ENCODE measurements at places on chromosomes 3 and 15. TPM values are rescaled to one million over a fixed set of nuclear protein-coding genes. Genes with fewer than 3 reads are reported as not detected.
A peak's percentile ranks its signal among the peaks of the same experiment; 100 is the strongest.

GRCh38 chr15:65766422-65767263, 25.4 kb downstream of the DENND4A start:
- DNase-seq, result no peak

- DNase-seq, result no peak
Measured at GRCh38 chr3:168212664-168213285, 117.1 kb upstream of the GOLIM4 start.

DNA sequence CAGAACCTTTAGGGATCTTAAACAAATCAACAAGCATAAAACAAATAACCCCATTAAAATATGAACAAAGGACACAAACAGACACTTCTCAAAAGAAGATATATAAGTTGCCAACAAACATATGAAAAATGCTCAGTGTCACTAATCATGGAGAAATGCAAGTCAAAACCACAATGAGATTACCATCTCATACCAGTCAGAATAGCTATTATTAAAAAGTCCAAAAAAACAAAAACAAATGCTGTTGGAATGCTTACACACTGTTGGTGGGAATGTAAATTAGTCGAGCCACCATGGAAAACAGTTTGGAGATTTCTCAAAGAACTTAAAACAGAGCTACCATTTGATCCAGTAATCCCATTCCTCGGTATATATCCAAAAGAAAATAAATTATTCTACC, 423.6 kb downstream of the OTOL1 start:
- DNase-seq, result no peak

- no peak for DNase-seq
Measured at GRCh38 chr3:33167716-33168336, 50.8 kb downstream of the SUSD5 start.

DNA sequence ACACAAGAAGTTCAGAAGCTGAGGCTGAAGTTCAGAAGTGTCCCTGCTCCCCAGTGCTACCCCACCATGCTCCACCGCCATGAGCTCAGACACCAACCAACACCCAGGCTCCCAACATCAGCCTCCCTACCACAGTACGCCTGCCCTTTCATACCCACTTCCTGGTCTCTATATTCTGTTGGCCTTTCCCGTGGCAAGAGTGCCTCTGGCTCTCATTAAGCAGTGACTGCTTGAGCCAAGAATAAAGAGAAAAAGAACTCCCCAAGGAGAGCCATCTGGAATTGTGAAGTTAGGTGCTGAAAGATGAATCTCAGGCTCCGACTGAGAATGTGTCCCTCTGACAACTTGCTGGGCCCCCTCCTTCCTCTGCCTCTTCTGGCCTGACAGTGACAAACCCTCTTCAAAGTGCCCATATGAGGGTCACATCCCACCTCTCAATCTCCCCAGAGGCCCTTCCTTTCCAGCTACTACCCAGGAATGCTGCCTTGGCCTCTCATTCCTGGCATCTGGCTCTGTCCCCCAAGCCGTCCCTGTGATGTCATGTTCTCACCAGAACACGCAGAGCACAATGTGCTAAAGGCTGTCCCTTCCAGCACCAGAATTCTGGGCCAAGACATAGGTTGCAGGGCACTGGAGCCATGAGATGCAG, 306.8 kb downstream of the NTRK3 start:
- no peak for DNase-seq

DNA sequence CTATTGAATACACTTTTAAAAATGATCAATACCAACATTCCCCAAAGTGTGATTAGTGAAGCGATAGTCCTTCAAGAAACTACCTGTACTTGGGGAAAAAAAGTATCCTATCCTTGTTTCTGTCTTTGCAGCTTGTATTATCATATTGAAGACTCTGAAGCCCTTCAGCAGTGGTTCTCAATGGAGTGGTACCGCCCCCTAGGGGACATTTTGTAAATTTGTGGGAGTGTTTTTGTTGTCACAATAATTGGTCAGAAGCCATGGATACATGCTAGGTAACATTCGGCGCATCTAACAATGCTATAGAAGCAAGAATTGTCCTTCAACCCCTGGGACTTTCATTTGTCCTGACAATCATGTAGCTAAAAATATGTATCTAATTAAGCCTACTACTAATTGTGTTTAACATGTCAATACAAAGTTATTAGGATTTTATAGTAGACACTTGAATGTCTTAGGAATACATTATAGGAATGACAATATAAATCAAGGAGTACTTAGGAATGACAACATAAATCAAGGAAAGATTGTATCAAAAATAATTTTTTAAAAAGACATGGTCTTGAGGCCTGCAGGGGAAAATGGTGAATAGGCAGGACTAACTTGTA, 53.7 kb downstream of the NMD3 start:
- DNase-seq, result peak; percentile 31

DNA sequence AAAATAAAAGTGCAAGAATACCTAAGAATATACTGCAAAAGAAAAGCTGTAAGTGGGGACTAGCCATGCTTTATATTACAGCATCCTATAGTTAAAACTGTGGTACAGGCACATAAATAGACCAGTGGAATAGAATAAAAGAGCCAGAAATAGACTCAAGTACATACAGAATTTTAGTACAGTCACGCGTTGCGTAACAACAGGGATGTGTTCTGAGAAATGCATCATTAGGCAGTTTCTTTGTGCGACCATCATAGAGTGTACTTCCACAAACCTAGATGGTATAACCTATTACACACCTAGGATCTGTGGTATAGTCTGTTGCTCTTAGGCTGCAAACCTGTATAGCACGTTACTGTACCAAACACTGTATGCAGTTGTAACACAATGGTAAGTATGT, 61.8 kb downstream of the PCCB start:
- DNase-seq, result no peak

- no peak for DNase-seq
Measured at GRCh38 chr3:26438325-26438940, 184.1 kb upstream of the LRRC3B start.

DNA sequence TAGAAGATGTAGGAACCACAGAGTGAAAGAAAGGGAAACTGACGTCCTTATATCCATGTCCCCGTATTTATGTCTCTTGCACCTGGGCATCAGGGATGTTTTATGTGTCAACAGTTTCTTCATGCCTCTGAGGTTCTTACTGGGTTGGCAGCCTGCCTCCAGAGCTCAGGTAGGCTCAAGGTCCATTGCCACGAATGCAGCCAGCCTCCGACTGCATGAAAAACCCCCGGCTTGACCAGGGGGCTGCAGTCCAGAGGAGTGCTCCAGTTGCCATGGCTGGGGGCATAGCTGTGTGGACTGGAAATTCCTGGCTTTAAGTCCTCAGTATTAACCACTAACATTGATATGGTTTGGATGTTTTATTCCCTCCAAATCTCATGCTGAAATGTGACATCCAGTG, 2.8 kb upstream of the CSPG5 start:
- DNase-seq, result no peak

GRCh38 chr3:101803173-101803782, 24.3 kb downstream of the NXPE3 start:
- DNase-seq, result peak; percentile 64

DNA sequence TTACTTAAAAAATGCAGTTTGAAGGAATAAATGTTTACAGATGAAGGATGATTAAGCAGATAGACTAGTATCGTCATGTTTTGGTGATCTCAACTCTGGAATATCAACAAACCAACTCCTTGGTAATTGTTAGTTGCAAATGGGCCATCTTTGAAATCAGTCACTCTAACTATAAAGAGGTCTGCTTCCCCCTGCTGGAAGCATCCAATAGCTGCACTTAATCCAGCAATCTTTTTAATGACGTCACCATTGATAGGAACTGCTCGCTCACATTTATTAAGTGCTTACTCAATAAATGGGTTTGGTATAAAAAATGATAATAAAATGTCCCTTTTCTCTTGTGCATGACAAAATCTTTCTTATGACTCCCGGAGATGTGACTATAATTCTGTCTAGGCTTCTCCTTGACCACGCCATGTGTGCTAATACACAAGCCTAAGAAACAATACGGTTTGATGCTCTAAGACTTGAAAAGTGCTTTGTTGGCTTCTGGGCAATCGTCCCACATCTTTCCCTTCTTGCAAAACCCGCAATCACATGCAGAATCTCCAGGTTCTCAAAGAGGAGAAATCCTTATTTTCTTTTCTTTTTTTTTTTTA, 227.6 kb upstream of the POU1F1 start:
- peak; percentile 41 for DNase-seq

GRCh38 chr15:80242802-80243201, 9.2 kb downstream of the CTXND1 start:
- DNase-seq, result no peak

GRCh38 chr15:92903966-92904721, 4.0 kb downstream of the CHD2 start:
- peak; percentile 99 for DNase-seq

- no peak for DNase-seq
Measured at GRCh38 chr15:98617328-98617980, 30.9 kb upstream of the IGF1R start.

DNA sequence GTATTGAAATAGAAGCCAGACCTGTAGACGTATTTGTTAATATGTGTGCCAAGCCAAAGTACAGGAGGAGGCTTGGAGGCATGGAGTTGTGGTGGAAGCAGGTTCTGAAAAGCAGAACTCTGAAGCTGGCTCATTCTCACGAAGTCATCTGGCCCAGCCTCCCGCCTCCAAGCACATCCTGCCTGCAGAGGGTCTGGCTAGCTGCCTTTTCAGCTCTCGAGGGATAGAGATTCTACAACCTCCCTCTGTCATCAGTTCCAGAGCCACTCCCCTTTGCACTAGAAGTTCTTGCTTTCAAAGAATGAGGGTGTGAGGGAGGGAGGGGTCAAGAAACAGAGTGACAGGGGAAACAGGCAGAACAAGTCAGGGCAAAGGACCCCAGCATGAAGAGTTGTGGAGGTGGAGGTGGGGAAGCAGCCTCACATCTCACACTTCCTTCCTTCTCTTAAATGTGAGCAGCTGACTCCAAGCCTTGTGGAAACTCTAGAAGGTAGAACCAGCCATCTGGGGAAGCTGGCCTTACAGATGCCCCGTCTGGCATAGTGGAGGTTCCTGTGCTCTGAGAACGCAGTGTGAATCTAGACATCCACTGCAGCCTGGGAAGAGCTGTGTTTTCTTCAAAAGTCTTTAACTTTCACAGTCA, 95.3 kb downstream of the SLC49A4 start:
- DNase-seq, result peak; percentile 17

- peak; percentile 4 for DNase-seq
Measured at GRCh38 chr15:92226020-92226612, 167.6 kb upstream of the ST8SIA2 start.

DNA sequence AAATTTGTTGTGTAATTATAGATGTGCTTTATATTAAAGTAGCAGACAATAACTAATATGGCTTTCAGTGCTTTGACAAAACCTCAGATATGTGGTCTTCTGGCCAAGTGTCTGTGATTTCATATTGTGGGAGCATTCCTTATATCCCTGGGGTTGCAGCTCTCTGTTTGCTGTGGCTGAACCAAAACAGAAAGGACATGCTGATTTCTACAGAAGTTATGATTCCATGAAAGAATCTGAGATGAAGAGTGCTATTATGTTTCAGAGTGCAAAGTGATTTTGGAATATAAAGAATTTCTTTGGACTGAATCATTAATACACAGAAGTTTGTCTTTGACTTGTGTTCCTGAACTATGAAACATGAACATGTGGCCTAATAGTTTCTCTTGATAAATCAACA, 36.5 kb downstream of the CDV3 start:
- no peak for DNase-seq

- DNase-seq, result no peak
Measured at GRCh38 chr15:60999771-61000170, 229.3 kb downstream of the RORA start.

DNA sequence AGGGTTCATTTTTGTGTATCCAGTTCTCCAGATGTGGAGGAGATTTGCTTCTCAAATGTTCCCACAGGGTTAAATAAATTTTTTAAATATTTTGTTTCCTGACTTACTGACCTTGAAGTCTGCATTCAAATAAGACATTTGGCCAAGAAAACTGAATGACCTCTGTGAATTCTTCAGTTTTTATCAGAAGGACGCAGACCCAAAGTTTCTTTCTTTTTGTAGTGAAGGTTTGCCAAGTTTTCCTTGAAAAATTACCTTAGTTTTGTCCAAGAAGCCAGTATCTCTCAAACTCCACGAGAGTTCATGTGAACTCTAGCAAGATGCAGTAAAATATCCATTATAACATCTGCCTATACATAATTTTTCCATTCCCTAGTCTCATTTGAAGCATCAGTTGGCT, 202.9 kb downstream of the ZMAT3 start:
- DNase-seq, result no peak

DNA sequence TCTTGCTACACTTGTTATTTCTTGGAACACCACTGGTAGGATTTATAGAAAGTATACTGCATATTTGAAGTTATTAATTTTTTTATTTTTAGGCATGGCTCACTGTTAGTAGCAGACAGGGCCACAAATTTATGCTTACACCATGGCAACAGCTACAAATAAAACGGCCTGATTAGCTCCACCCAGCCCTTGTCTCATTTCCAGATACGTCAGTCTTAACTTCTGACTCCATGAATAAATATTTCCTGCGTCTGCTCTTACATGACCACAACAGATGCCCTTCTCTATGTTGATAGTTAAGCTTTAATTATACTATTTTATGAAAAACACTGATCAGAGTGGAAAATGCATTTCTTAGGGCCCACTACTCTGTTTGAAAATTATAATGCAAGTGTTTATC, 62.3 kb upstream of the CPOX start:
- no peak for DNase-seq

GRCh38 chr3:4421121-4421520, 45.9 kb downstream of the SUMF1 start:
- DNase-seq, result no peak

DNA sequence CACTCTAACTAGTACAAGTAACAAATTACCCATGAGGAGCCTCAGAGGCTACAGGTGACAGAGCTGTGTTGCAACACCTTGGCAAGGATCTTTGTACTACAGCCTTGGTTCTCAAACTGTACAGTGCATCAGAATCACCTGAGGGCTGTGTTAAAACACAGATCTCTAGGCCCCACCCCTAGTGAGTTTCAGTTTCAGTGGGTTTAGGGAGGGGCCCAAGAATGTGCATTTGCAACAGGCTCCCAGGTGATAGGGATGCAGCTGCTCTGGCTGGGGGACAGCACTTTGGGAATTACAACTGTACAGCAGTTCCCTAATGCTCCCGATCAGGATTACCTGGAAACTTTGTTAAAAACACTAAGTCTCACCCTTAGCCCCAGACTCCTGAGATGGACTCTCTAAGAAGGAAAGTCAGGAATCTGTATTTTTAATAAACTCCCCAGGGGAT, 66.1 kb upstream of the NR2F2 start:
- DNase-seq, result no peak

- no peak for DNase-seq
Measured at GRCh38 chr15:54990793-54991192, 205.9 kb downstream of the RSL24D1 start.

GRCh38 chr15:42939841-42940240, 19.3 kb upstream of the TTBK2 start:
- DNase-seq, result no peak

- no peak for DNase-seq
Measured at GRCh38 chr3:55380561-55380960, 106.5 kb downstream of the WNT5A start.

Gene TMEM108
- polyA plus RNA-seq, result 2.0 TPM

Gene DNAH12
- polyA plus RNA-seq, result 1.7 TPM

Gene GOLGA8R
- 4.7 TPM for polyA plus RNA-seq

Gene GABRR3
- not detected for polyA plus RNA-seq

Gene VEPH1
- polyA plus RNA-seq, result 48.9 TPM

Gene SPATA12
- 0.17 TPM for polyA plus RNA-seq

Gene CA12
- polyA plus RNA-seq, result 92.1 TPM

Gene GPR176
- polyA plus RNA-seq, result 15.1 TPM

Gene WDR76
- 12.6 TPM for polyA plus RNA-seq
